ENCODE measurements at places on chromosomes 2 and 18. TPM values are rescaled to one million over a fixed set of nuclear protein-coding genes. Genes with fewer than 3 reads are reported as not detected.

GRCh38 chr2:137929519-137929916 is 34.8 kb upstream of the HNMT start:
- no peaks in the 10 kb centered on the region for H3K27me3 ChIP-seq
- H3K27ac ChIP-seq: no peak overlapping the region
- H3K36me3 ChIP-seq: no peaks in the 10 kb centered on the region
- H3K4me3 ChIP-seq: no peak overlapping the region
- no peak for DNase-seq
- no peaks in the 10 kb centered on the region for H3K4me1 ChIP-seq

DNA sequence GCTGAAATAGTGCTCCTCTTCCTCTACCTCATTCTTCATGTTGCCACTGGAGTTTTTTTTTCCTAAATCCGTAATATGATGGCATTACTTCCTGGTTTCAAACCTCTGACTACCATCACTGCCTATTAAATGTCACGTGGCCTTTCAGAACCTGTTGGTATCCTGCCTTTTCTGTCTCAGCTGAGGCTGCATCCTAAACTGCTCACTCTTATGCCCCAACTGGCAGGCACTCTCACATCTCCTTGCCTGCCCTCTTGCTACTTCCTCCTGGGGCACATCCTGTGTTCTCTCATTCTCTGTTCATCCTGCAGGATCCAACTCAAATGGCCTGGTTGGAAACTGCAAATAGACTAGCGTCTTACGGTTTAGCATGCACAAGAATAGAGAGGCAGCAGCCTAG is 468.1 kb upstream of the FANCL start:
- H3K27ac ChIP-seq: no peak overlapping the region
- H3K27me3 ChIP-seq: peaks cover 3% of the 10 kb centered on the region
- no peaks in the 10 kb centered on the region for H3K4me1 ChIP-seq
- H3K4me3 ChIP-seq: no peak overlapping the region
- DNase-seq: no peak
- H3K36me3 ChIP-seq: no peaks in the 10 kb centered on the region

CHST9 gene
- not detected for total RNA-seq

FKBP1B gene
- total RNA-seq: 0.39 TPM

IL36RN gene
- not detected for total RNA-seq

IL1R2 gene
- not detected for total RNA-seq

LTBP1 gene
- not detected for total RNA-seq

Measured in naive thymus-derived CD8-positive, alpha-beta T cell (primary cell).